Retinal pigment epithelial cell (primary cell): ENCODE measurements at places on chromosomes 6 and 20.

DNA sequence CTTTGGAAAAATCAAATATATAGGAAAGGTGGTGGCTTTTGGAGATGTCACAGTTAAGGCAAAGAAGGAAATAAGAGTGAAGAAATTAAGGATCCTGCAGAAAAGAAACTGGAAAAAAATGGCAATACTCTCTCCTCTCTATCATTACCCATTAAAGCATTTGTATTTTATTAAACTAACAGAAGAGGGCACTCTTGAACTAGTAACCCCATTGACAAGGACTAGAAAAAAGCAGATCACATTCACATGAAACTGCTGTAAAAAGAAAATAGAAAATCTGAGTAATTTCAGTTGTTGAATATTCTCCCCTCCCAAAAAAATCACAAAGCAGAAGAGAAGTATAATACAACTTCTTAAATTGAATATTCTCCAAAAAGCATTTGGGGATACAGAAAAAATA lies 104.1 kb upstream of the SLC35B3 start:
- no peak for DNase-seq

- no peak for DNase-seq
These were observed 116.7 kb downstream of the SIM1 start for GRCh38 chr6:100347901-100348550.

- DNase-seq = no peak
These were observed 32.1 kb downstream of the NEDD9 start for GRCh38 chr6:11200356-11200755.

DNA sequence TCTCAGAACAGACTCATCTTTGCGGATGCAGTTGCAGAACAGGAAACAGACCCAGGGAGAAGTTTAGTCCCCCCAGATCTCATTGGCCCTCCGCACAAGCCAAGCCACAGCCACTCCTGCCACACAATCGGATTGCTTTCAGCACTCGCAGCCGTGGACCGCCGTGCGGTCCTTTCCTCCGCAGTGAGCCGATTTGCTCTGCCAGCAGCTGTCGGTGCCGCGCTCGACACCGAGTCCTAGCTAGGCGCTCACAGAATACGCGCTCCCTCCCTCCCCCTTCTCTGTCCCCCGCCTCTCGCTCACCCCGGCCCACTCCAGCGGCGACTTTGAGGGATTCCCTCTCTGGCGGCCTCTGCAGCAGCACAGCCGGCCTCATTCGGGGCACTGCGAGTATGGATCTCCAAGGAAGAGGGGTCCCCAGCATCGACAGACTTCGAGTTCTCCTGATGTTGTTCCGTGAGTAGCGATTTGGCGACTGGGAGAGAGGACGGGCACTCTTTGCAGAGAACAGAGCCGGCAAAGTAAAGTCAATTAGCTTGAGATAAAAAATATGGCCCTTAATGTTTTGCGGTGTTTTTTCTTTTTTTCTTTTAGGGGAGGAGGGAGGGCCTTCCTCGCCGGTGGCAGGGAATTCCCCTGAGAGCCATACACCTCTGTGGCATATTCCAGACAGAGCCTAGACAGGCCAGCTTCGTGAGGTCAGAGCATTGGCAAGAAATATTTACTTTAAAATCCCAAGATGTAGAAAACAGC lies at the start of gene LAMP5:
LAMP5 (plus strand) TSS at position 130 of the 753 bp plus-strand sequence; CDS start at position 393, 263 bp downstream.
- no peak for DNase-seq

GRCh38 chr6:163459536-163459935 lies 45.0 kb downstream of the QKI start:
- no peak for DNase-seq

DNA sequence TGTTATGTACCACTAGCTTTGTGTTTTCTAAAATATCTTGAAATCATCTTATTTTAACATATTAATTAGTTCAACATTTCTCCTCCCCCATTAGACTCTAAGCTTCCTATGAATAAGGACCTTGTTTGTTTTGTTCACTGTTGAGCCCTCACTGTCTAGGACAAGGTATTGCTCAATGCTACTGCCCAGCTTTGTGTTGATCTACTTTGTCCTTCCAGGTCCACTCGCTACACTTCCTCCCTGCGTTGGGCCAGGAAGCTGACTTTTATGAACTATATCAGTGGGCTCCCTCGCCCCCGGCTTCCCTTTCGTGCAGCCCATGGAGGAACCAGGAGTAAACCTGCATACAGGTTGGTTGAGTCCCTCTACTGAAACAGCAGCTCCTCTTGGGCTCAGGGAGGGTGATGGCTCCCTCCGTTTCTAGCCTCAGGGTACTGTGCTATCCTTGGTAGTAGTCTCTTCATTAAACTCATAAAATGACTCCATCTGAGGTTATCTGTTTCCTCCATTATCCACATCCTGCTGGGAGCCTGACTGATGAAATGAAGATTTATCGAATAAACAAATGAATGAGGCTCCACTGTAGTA lies 272.5 kb downstream of the CLIC5 start:
- DNase-seq = no peak

DNA sequence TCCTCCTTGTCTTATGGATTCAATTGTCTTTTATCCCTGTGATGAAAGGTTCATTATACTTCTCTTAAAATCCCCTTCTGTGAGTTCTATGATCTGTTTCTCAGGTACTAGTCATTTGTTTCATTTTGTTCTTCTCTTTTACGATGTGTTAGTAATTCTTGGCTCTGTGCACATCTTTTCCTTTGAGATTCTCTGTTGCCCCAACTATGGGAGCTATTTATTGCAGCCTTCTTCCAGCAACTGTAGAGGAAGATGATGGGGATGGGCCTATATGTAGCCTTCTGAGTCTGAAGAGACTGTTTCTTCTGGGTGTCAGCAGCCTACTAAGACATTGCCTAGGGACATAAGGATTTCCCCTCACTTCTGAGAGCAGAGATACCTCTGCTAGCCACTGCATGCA lies 50.4 kb upstream of the TRERF1 start:
- DNase-seq = no peak
